ENCODE measurements at places on chromosomes 11 and 22.

GRCh38 chr11:112555491-112556364 is 295.1 kb upstream of the PLET1 start:
- DNase-seq: peak; percentile 27

DNA sequence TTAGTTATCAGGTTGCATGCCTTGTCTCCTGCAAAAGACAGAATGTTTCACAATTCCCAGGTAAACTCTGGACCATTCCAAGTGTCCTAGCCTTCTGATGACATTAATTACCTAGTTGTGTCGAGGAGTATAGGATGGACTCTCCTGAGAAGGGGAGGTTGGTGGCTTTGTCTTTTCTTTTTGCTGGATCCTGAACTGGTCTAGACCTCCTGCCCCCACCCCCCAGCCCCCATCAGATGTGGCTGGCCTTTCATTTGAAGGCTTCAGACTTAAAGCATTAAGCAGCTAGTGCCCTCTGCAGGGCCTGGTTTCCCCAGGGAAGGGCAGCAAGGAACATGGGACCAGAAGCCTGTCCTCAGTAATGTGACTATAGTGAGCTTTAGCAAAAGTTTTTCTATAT is 9.7 kb downstream of the MCAM start:
- DNase-seq: no peak

GRCh38 chr11:47714554-47715081 is 551 bp downstream of the AGBL2 start:
- no peak for DNase-seq

DNA sequence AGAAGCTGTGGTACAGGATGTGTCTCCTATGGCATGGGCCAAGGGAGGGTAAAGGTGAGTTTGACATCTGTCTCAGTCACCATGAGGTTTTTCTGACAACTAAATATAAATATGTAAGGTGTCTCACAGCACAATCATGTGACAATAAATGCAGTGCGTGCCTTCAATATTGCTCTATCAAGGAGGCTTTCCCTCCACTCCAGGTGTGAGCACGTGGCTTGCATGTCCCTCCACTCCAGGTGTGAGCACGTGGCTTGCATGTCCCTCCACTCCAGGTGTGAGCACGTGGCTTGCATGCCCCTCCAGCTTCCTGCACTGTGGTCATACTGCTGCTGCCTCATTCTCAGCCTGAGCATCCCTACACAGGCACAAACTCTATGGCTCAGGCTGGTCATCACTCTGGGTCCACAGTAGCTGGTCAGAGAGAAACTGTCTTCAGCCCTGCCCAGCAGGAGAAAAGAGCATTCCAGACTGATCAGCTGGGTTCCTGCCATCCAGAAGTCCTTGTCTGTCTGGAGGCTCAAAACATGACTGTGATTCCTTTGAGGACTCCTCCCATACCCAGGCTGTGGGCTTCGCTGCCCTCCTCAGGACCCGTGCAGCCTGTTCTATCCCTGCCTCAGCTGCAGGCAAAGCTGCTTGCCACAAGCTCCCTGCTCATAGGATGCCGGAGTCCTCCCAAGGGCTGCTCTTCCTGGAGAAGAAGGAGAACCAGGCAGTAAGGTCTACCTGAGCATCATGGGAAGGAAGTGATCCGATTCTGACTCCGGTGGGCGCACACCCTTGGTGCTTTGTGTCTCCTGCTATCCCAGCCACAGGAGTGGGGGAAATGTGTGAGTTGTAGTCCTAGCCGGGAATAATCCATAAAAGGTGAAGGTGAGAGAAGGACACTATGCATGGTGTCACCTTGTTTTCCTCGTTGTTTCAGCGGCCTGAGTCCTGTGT is 33.4 kb upstream of the VPREB1 start:
- no peak for DNase-seq

- no peak for DNase-seq
Measured at GRCh38 chr11:108511851-108512474, 13.8 kb upstream of the POGLUT3 start.

DNA sequence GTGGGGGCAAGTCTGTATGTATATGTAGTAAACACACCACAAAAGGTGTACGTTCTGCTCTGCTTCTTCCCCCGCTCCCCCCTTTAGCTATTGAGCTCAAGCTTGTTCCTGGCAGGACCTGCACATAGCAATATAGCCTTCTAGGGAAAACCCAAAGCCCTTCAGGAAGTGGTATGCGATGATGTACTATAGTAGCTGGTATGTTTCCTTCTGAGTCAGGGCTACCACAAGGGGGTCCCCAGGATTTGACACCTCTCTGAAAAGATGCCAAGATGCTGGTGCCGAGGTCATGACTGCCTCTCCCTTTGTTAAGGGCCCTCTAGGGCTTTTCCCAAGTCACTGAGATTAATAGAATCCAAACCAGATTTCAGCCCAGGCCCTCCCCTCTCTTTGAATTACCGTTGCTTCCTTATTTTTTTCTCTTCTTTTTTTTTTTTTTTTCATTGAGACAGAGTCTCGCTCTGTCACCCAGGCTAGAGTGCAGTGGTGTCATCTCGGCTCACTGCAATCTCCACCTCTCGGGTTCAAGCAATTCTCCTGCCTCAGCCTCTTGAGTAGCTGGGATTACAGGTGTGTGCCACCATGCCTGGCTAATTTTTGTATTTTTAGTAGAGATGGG is 268.4 kb downstream of the ETS1 start:
- DNase-seq: peak; percentile 69

GRCh38 chr11:76048763-76049162 is 157.5 kb downstream of the WNT11 start:
- no peak for DNase-seq

GRCh38 chr11:119316729-119317591 is at the start of gene MCAM:
Gene MCAM (minus strand): TSS chr11:119317130. CDS start chr11:119317101, 29 bp downstream.
- DNase-seq: no peak

- DNase-seq: no peak
Measured at GRCh38 chr11:75632450-75632849, 36.4 kb downstream of the MAP6 start.

- DNase-seq: no peak
Measured at GRCh38 chr22:48403521-48404403, 1423.9 kb downstream of the BRD1 start.

GRCh38 chr11:47940904-47941649 is 39.3 kb upstream of the PTPRJ start:
- DNase-seq: no peak

DNA sequence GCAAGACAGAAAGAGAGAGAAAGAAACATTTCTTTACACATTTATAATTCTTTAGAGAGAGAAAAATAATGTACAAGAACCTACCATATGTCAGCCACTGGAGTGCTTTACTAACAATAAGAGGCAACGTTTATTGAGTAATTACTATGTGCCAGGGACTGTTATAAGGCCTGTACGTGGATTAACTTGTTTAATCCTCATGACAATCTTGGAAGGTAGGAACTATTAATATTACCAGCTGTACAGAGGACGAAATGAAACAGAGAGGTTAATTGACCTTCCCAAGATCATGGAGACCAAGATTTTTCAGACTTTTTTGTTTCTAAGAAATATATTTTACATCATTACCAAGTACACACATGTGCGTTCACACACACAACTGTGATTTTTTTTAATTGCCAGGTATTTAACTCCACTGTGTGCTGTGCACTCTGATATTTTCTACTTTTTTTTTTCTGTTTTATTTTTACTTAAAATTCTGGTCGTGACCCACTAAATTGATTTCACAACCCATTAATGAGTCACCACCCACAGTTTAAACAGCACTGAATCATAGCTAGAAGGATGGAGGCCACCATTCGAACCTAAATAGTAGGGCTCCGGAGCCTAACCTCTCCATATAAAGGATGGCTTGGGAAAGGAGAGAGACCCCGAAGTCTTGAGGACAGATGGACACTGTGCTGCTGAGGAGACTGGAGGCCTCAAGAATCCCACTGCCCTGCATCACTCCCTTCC is 21.4 kb downstream of the CREB3L1 start:
- no peak for DNase-seq

DNA sequence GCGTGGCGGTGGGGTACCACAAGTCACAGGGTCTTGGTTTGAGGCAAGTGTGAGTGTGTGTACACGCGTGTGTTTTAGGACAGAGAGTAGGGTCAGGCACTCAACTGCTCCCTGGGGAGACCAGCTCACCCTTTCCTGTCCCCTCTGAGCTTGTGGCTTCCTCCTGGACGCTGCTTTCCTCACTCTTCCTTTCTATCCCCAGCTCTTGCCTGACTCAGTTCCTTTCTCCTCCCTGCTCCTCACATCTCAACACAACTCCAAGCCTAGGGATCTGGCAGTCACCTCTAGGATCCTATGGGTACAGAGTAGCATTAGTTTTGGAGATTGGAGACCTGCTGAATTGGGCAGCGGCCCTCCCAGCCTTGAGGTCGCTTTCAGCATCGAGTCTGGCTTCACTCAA is 4.1 kb downstream of the CLCF1 start:
- no peak for DNase-seq

GRCh38 chr11:104776501-104777170 is 121.6 kb downstream of the CASP12 start:
- no peak for DNase-seq

DNA sequence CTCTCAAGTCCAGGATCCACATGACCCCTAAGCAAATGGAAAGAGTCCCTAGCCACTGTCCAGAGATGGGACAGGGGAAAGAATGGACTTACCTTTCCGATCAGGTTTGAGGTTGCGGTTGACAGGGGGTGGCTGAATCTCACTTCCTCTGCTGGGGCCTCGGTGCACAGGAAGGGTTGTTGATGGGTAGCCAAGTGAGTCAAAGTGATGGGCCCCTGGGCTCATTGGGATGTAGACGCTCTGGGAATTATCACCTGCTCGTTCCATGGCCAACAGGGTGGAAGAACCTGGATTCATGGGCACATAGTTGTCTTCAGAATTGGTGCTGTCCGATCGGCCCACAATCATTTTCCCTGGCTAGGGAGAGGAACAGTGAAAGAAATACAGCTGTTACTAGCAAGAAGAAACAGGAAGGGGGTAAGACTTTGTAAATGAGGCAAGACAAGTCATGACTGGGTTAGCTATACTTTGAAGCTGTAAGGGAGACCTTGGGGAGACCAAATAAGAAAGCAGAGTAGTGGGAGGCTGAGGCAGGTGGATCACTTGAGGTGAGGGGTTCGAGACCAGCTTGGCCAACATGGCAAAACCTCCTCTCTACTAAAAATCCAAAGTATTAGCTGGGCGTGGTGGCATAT is 34.7 kb downstream of the USP35 start:
- DNase-seq: no peak

- no peak for DNase-seq
Measured at GRCh38 chr22:26450453-26451185, 21.6 kb downstream of the ASPHD2 start.

DNA sequence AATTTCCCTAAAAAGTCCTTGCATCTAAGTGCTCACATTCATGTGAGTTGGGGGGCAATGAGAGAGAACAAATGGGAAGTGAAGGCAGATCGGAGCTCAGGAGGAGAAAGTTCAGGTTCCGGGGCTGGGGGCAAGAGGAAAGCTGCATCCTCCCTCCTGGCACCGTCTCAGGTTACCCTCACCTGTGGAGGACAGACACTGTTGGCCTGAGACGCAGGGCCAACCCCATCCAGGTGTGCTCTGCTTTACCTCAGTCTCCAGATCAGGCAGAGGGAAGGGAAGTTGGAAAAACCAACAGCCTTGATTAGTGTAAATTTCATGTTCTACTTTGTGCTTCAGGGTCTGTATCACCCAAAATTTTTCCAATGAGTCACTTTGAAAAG is 146.9 kb downstream of the TRIM29 start:
- no peak for DNase-seq

DNA sequence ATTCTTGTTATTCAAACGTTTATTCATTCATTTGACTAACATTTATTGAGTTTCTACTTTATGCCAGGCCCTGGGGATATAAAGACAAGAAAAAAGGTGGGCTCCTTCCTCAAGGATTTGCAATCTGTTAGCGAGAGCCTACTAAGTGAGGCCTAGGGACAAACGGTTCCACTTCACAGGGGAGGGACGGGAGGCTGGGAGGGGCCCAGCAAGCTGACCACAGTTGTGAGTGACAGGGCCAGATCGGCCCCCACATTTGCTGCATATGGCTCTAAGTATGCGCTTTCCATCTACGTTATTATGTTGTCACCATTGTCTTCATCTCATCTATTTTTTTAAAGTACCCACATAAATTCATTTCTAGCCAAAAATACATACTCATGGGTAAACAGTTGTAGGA is 271.1 kb downstream of the BUD13 start:
- no peak for DNase-seq

DNA sequence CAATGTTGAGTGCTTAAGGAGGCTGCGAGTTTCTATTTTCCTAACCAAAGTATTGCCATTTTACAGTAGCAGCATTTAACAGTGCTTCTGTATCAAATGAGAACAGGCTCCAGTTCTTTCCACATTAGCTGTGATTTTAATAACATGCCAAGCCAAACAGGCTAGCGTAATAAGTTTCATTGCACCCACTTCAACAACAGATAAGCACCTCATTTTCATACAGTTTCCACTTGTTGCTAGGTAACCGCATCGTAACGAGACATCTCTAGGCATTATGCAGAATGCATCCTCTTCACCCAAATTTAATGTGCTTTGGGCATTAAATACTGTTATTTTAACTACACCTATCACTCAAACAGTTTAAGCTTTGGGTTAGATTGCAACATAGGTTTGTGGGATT is 79.0 kb downstream of the CADM1 start:
- DNase-seq: no peak

DNA sequence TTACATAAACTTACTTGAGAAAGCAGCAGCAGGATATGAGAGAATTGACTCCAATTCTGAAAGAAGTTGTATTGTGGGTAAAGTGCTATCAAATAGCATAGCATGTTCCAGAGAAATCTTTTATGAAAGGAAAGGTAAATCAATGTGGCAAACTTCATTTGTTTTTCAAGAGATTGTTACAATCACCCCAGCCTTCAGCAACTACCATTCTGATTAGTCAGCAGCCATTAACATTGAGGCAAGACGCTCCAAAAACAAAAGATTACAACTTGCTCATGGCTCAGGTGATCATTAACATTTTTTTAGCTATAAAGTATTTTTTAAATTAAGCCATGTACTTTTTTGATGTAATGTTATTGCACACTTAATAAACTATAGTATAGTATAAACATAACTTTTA is 357.2 kb downstream of the TMEM135 start:
- no peak for DNase-seq

DNA sequence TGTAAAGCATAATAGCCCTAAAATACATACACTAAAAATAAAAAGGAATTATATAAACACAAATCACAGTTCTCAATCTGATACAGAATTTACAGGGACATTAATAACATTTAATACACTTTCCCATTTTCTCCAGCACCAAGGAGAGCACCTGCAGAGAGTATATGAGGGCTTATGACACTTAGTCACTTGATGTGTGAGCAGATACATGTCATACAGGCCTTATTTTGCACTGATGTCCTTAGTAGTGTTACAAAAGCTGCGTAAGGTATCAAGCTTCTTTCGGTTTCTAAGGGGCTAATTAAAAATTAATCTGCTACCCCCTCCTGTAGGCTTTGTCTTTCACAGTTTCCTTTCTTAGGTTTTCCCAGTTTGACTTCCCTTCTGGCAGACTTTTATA is 61.3 kb downstream of the TRIM44 start:
- no peak for DNase-seq

- no peak for DNase-seq
Measured at GRCh38 chr11:62504158-62504973, 42.2 kb downstream of the AHNAK start.

All from activated gamma-delta T cell treated with anti-CD3 and anti-CD28 coated beads, Interleukin-2, amount 50 U/mL, for 16 hours (primary cell).